Astrocyte (in vitro differentiated cells and primary cell): ENCODE measurements at places on chromosomes 12 and 14. TPM values are rescaled to one million over a fixed set of nuclear protein-coding genes. Genes with fewer than 3 reads are reported as not detected.

GRCh38 chr12:26935636-26936378, 2.0 kb downstream of the INTS13 start:
- DNase-seq, result no peak

DNA sequence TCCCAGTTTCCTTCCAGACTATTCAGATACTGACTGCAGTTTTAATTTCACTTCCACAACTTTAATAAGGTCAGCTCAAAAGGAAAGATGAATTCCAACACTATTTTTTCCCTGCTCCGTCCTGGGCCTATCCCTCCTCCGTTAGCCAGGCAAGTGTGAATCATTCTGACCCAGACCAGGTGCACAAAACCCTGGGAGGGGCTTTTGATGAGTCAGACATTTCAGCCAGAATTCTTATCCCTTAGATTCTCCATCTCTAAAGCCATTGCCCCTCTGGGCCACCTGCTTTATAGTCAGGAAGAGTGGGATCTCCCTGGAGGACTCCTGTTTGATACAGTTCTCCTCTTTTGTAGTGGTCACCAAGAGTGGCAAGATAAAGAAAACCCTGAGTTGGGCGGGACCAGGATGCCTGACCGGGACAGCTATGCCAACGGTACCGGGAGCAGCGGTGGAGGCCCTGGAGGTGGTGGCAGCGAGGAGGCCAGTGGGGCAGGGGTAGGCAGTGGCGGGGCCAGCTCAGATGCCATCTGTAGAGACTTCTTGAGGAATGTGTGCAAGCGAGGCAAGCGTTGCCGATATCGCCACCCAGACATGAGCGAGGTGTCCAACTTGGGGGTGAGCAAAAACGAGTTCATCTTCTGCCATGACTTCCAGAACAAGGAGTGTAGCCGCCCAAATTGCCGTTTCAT, 2.2 kb downstream of the ZC3H10 start:
- peak; percentile 38 for DNase-seq

- no peak for DNase-seq
Measured at GRCh38 chr12:54356951-54357356, 7.3 kb downstream of the GPR84 start.

GRCh38 chr12:2691345-2692071, 103.3 kb upstream of the FKBP4 start:
- no peak for DNase-seq

DNA sequence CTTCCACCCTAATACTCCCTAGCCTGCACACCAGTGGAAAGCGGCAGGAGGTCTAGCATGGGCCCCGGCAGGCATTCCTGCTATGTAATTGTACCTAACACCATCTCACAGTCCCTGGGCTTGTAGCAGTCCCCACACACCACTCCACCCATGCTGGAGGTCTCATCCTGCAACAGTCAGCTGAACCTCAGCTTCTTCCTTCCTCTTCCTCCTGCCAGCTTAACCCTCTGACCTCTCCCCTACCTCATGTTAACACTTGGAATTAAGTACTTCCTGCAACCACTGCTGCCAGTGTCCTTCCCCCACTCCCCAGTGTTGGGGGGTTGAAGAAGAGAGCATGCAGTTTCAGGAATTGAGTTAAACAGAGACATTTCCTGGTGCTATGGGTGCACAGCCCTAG, 7.6 kb downstream of the ADCY4 start:
- DNase-seq, result no peak

GRCh38 chr14:100955201-100955600, 51.7 kb upstream of the RTL1 start:
- DNase-seq, result peak; percentile 76

DNA sequence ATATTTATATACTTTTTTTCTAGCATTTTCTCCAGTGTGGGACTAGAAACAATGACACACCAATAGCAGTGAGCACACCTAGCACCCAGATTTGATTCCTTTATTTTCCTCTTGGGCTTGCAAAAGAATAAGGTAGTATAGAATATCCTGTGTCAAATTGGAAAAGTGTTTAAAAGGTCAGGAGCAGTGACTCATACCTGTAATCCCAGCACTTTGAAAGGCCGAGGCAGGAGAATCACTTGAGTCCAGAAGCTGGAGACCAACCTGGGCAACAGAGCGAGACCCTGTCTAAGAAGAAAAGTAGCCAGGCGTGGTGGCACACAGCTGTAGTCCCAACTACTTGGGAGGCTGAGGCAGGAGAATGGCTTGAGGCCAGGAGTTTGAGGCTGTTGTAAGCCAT, 53.8 kb upstream of the SGPP1 start:
- DNase-seq, result no peak

- DNase-seq, result peak; percentile 4
Measured at GRCh38 chr12:126883697-126884096, 1383.3 kb upstream of the TMEM132C start.

DNA sequence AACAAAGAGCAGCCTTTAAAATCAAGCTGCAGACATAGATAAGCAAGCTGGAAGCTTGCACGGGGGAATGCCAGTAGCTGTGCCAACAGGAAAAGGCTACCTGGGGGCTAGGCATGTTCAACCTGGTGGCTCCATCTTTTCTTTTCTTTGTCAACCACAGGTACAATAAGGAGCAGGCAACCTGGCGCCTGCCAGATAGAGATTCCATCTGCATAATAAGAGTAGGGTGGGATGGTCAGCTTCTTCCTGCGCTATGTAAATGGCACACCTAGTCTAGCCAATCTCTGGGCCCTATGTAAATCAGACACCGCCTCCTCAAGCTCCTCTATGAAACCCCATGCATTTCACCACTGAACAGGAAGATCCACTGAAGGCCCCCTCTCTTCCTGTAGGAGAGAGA, 87.4 kb upstream of the PKP2 start:
- no peak for DNase-seq

DNA sequence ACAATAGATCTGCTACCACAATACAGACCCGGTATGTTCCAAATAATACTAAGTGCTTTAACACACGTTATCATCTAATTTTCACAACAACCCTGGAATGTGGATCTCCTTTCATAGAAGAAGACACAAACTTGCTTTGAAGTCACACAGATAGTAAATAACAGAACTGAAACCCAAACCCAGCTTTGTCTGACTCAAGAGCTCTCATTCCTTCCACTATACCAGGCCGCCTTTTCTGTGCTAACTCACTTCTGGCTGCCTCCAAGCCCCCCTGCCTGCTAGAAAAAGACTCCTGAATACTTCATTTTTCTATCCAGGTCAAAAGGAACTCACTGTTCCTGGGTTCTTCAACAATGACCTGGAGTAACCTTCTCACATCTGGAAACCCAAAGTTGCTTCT, 37.8 kb downstream of the PRPF40B start:
- DNase-seq, result no peak

DNA sequence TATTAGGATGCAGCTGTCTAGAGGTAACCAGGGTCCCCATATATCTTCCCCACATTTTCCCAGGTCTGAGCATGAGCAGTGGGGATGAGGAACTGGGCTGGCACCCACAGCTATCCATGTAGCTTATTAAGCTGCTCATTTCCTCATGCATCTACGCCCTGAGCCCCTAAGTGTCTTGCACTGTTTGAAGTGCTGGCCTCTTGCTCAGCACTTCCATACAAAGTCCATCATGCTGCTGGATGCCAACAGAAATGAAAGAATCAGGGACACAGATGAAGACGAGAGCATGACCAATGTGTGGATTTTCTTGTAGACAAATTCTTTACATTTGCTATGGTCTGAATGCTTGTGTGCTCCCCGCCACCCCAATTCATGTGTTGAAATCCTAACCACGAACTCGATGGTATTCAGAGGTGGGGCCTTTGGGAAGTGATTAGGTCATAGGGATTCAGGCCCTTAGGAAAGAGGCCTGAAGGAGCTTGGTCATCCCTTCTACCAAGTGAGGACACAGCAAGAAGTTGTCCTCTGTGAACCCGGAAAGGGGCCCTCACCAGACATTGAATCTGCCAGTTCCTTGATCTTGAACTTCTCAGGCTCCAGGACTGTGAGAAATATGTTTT, 54.5 kb downstream of the C12orf75 start:
- peak; percentile 64 for DNase-seq

GRCh38 chr12:2198005-2198501, 145.3 kb downstream of the CACNA1C start:
- peak; percentile 89 for DNase-seq

DNA sequence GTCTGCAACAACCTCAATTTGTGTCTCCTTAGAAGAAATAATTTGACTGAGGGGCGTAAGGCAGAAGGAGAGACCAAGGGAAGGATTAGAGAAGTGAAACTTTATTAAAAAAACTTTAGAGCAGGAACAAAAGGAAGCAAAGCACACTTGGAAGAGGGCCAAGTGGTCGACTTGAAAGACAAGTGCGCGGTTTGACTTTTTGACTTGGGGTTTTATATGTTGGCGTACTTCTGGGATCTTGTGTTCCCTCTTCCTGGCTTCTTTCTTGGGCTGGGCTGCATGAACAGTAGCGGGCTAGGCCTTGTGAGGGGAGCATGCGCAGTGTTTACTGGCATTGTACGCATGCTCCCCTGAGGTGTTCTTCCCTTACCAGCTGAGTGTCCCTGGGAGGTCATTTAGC, 369.3 kb upstream of the DCN start:
- DNase-seq, result no peak

DNA sequence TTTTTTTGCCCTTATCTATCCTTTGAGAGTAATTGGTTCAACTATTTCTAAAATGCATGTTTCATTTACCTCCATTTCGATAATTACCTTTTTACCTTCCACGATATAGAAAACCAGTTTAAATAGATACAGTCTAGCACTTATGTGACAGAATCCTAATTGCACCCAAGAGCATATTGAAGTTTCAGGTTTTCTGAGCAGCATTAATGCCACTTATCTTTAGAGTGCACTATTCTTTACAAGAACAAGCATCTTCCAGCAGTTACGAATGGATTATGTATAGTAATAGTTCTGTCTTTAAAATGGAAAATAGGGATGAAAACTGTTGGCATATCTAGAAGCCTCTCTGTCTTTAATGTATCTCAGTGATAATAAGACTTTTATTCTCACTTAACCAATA, 82.2 kb upstream of the ATXN7L3B start:
- no peak for DNase-seq

- no peak for DNase-seq
Measured at GRCh38 chr14:81113176-81113575, 107.6 kb downstream of the GTF2A1 start.

DNA sequence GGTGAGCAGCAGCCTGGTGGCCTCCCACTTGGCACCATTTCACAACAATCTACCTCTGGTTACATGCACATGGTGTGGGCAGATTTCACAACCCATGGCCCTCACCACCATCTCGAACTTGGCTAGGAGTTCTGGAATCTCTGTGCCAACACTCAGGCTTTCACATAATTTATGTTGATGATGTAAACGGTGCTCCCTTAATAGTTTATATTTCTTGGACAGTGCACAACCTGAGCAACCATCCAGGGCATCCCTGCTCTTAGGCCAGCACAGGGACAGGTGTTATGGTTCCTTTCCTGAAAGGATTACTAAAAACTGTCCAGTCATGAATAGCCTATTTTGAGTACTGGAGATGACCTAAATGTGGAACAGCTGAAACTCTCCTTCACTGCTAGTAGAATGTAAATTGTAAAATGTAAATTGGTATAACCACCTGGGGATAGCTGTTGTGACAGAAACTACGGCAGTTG, 28.6 kb downstream of the ABCB9 start:
- DNase-seq, result no peak

DNA sequence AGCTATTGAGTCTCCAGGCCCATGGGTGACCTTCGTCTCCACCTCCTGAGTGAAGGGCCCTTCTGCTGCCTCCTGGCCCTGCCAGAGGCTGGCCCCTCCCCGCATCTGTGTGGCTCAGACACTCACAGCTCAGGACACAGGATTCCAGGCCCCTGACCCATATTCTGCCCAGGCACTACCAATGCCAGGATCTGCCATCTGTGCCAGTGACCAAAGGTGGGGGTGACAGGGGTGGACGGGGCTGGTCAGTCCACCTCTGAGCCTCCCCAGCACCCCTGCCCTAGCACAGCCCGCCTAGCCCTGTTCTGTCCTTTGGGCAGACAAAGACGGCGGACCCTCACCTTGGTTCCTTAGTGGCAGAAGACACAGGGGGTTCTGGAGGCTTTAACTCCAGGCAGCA, 2.8 kb downstream of the ASB2 start:
- no peak for DNase-seq

GRCh38 chr14:24937300-24937699, 112.6 kb downstream of the STXBP6 start:
- no peak for DNase-seq

- DNase-seq, result no peak
Measured at GRCh38 chr12:88450136-88450535, 130.1 kb downstream of the KITLG start.

DNA sequence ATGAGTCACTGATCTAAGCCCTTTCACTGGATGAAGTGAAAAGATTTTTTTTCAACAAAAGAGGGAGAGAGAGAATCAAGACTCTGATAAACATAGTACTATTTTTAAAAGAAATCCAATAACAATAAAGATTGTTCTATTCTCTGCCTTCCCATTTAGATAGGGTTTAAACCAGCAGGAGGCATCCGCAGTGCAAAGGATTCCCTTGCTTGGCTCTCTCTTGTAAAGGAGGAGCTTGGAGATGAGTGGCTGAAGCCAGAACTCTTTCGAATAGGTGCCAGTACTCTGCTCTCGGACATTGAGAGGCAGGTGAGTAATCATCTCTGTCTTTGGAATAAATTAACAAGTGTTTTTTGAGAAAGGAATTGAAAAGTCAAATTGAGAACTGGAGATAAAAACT, 124.9 kb downstream of the DERA start:
- DNase-seq, result no peak

DNA sequence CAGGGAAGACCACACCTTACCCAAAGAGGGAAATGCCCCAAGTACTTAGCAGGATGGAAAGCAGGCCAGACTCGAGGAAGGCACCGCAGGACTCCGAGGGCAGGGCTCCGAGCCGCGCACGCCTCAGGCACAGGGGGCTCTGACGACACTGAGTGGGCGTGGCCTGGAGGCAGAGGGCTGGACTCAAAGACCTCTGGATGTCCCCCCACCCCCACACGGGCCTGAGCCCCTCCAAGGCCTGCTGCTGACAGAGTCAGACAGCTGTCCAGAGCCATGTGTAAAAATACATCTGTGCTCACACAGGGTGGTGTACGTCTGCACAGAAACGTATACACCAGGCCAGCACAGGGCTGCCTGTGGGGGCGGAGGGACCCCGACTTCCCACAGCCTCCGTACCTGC, 1.4 kb downstream of the AKT1 start:
- DNase-seq, result peak; percentile 47

GRCh38 chr12:91017511-91018263, 12.9 kb upstream of the EPYC start:
- DNase-seq, result no peak

Gene PZP
- not detected in 2 replicates for total RNA-seq

Gene RAD52
- total RNA-seq, result 11.7 and 12.4 TPM in 2 replicates

Gene TAS2R46
- 0.57 and 0.96 TPM in 2 replicates for total RNA-seq

Gene PTHLH
- 48.5 and 53.5 TPM in 2 replicates for total RNA-seq

Gene RBP5
- not detected in 2 replicates for total RNA-seq

Gene ESPL1
- 1.2 and 2.0 TPM in 2 replicates for total RNA-seq

Gene CLEC9A
- not detected in 2 replicates for total RNA-seq

Gene MTERF2
- total RNA-seq, result 4.5 and 5.1 TPM in 2 replicates

Gene ALDH1L2
- total RNA-seq, result 69.2 and 91.6 TPM in 2 replicates
